ENCODE measurements at places on chromosomes 12 and 14.

DNA sequence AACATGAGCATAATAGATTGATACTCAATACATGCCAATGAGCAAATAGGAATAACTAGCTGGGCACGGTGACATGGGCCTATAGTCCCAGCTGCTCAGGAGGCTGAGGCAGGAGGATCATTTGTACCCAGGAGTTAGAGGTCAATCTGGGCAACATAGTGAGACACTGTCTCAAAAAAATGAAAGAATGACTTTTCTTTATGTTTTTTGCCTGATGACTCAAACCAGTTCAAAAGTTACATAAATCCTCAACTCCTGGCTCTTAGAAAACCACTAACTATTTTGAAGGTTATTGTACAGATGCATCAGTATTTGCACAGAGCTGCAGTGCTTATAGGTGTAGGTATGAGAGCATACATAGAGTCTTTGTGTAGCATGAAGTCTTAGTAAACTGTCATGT, 219.2 kb upstream of the RGS6 start:
- no peak for DNase-seq

GRCh38 chr14:33714527-33715226, 236.2 kb downstream of the EGLN3 start:
- DNase-seq, result no peak

DNA sequence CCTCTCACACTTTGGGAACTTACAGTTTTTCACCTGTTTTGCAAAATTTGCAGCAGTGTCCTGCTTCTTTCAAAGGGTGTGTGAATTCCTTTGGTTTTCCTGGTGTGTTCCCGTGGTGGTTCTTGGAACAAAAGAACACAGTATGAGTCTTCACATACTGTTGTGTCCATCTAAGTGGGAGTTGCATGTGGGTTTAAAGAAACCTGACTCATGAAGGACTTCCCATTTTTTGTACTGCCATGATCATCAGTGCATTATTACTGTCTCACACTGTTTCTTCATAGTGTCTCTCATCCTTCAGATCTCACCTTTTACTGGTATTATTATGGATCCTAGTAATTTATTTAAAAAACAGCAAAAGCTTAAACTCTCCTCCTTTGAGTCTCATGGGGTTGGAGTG, 3.8 kb upstream of the GZMH start:
- no peak for DNase-seq

DNA sequence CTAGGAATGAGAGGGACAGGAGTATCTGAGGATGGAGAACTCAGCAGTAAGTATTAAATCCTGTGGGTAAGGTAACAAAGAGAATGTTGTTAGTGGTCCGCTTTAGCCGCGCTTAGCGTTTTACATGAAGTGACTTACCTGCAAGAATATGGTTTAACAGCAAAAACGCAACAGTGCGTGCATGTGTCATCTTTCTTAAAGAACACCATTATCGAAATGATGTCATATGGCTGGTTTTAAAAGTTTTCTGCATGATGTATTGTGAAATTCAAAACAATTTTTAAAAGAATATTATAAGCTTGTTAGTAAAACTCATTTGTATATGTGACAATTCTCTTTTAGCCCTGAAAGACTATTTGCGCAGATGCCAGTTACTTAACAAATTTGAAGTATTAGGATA, 1.7 kb downstream of the LEMD3 start:
- no peak for DNase-seq

DNA sequence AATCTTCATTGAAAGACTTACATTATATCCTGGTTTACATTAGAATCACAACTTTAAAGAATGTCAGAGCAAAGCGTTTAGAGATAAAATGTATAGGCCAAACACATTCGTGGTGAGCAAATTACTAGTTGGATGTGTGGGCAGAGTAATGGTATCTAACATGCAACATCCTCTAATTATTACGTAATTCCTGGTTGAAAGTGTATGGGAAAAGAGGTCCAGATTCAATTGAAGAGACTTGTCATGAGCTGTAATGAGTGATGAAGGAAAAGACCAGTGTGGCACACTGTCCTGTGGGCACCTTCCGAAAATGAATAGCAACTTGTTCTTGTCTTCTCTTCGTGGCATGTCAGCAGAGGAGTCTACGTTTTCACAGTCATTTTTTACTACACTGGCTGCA, 192.8 kb downstream of the LRIG3 start:
- DNase-seq, result no peak

- DNase-seq, result no peak
Measured at GRCh38 chr12:99092100-99092851, 447.2 kb downstream of the APAF1 start.

- DNase-seq, result no peak
Measured at GRCh38 chr12:89185181-89185580, 167.1 kb downstream of the DUSP6 start.

GRCh38 chr14:72722201-72722785, 171.6 kb downstream of the DPF3 start:
- DNase-seq, result no peak

Measured in activated CD4-positive, alpha-beta T cell treated with anti-CD3 and anti-CD28 coated beads, Interleukin-2, amount 50 U/mL, for 48 hours (primary cell).